Fibroblast of skin of right biceps (primary cell): ENCODE measurements at places on chromosomes 3 and 15.
A peak's percentile ranks its signal among the peaks of the same experiment; 100 is the strongest.

- DNase-seq, result peak; percentile 61
These were observed 44.6 kb upstream of the VILL start for GRCh38 chr3:37945807-37946530.

- no peak for DNase-seq
These were observed 11.7 kb downstream of the RASGRF1 start for GRCh38 chr15:79078763-79079410.

DNA sequence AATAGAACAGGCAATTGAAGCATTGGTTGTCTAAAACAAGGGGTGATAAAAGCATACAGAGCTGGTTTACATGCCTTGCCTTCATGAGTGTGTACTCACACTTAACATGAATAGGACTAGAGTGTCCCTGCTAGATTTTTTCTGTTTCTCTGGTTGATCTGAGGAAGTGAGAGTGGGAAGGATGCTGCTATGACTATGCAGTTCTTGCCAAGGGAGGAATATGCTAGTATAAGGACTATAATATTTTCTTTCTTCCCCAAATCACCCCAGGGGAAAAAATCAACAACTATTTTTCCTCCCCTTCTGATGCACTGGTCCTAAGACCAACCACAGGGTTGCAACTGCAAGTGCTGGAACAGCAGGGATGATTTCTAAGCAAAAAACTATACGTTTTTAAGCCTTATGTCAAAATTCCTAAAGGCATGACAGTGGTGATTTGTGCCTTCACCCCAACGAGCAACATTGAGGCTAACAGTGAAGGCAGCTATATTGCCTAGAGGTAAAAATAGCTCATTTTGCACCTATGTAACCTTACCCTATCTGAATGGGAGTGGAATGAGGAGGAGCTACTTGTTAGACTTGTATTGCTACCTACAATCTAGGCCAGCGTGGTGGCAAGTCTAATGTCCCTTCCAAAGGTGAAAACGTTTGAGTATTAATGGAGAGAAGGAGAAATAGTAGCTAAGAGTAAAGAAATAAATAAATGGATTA, 33.5 kb upstream of the USP8 start:
- DNase-seq, result no peak

- DNase-seq, result no peak
These were observed 700.1 kb downstream of the NLGN1 start for GRCh38 chr3:174097686-174098085.

DNA sequence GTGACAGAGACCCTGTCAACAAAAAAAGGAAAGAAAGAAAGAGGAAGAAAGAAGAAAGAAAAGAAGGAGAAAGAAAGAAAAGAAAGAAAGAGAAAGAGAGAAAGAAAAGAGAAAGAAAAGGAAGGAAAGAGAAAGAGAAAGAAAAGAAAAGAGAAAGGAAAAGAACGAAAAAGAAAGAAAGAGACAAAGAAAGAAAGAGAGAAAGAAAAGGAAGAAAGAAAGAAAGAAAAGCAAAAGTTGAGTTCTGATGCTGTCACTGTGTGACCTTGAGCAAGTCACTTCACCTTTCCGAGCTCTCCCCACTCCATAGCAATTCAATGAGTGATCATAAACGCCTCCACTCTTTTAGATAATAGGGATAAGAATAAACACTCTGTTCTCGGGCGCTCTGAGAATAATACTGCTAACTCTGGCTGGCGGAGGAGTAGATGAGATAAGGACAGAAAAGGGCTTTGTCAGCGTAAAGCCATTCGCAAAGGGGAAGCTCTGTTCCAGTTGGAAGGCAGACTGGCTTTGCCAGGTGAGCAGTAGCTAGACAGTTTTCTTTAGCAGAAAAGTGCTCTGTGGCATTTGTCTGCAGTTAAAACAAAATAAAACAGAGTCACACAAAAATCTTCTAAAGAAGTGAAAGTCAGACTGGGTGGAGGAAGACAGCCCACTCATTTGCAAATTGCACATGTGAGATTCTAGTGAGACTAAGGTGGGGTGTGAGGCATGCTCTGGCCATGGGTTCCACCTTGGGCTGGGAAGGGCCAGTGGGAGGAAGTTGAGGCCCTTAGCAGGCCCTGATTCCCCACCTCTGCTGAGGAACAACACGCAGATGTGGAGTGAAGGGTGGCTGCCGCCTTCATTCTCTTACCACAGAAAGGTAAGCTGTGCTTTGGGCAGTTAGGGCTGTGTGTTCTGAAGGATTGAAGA, 9.6 kb upstream of the FLNB start:
- no peak for DNase-seq

GRCh38 chr15:68154923-68155559, 50.1 kb downstream of the CALML4 start:
- DNase-seq, result peak; percentile 66

DNA sequence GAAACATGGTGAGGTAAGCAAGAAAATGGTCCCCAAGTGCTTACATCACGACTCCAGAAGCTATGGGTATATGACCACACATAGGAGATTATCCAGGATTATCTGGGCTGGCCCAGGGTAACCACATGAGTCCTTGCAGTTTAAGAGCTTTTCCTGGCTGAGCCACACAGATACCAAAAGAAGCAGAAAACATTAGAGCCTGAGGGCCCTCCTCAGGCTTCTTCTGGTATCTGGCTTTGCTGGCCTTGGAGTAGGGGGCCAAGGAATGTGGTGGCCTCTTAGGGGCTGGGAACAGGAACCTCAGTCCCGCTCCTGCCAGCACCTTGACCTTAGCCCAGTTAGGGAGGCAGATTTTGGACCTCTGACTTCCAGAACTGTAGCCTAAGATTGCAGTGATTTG, 259.1 kb downstream of the KCNMB2 start:
- no peak for DNase-seq

- no peak for DNase-seq
These were observed 78.8 kb upstream of the MEX3B start for GRCh38 chr15:82124331-82125263.

DNA sequence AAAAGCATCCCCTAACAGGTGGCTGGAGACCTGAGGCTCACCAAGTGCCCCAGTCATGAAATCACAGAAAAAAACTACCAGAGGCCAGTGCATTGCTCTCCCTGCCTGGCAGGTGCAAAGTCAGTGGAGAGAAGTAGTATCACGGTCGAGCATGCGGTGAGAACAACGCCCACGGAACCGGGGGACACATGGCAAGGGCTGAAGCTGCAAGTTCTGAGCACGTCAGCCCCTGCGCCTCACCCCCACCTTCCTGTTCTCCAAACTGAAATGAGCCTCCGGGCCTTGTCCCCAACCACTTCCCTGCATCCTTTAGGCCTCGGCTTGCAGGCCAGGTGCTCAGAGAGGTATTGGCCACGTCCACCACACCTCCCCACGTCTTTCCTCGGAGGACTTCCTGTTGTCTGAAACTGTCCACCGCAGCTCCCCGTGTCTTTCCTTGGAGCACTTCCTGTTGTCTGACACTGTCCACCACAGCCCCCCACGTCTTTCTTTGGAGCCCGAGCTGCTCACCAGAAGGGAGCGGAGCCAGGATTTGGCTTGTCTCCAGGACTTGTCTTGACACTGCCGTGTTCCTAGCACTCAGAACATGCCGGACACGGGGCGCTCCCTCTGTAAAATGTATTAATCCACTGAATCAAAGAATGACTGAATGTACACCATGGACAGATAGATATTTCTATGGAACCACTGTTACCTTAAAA, 43.9 kb downstream of the NSMCE3 start:
- no peak for DNase-seq

DNA sequence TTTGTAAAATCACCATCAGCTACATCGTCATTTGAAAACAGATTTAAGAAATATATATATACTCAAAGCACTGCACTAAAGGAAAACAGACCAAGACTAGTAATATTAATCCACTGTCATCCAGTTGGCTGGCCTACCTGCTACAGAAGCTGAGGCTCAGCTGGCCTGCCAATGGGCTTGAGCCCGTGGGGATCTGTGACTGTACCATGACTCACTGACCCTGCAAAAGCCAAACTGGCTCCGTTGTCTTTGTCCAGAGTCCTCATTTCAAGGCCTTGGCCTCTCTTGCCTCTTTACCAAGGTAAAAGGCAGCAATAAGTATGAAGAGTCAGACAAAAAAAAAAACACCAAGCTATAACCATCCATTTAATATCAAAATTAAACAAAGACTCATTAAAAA, 463.5 kb upstream of the RASGRP1 start:
- DNase-seq, result peak; percentile 64

DNA sequence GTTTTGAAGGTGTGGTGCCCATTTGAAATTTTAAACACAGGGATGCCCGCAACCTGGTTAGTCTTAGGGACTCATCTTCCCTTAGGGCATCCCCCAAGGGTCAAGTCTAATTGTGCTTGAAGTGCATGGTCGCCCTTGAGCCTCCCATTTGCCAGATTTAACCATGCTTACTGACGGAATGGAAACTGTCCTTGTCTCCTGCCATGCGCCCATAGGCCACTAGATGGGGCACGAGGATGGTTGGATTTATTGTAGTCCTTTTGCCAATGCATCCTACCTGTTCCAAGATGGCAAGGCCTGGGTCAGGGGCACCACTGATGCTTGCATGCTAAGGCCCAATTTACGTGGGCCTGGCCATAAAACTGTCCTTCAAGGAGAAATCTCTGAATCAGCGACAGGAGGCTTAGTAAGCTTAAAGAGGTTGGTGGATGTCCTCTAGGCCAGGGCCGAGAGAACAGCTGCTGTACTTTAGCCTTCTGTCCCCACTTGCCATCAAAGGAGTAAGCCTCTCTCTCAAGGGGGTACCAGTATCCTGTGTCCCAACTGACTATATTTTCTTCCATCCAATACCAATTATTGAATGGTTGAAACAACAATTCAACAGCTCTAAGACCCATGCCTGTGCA, 355.4 kb downstream of the OTOL1 start:
- DNase-seq, result peak; percentile 38

DNA sequence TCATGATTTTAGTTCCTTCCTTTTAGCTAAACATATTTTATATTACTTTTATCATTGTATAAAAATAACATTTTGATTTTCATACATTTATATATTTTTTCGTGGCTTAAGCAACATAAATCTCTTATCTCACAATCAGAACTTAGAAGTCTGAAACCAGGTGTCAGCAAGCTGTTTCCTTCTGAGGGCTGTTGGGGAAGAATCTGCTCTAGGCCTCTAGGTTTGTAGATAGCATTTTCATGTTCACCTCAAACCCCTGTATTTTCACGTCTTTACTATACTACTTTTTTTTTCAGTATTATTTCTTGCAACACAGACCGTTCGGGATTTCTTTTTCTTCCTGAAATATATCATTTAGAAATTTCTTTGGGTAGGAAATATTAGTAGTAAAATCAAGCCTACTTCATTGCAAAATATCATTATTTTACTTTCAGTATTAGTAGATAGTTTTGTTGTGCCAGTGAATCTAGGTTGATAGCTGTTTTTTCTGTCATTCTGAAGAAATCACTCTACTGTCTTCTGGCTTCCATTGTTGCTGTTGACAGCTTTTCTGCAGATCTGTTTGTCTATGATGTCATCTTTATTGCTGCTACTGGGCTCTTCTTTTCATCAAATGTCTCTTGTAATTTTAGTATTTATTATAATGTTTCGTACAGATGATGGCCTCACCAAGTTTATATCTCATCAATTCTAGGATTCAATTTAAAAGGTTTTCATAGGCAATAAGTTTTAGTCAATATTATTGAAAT, 756.3 kb downstream of the VGLL3 start:
- DNase-seq, result no peak

GRCh38 chr3:59212128-59212779, 162.4 kb upstream of the CFAP20DC start:
- DNase-seq, result peak; percentile 54
